GDM1 (cell line): ENCODE measurements at places on chromosomes 1 and 21.
A peak's percentile ranks its signal among the peaks of the same experiment; 100 is the strongest.

DNA sequence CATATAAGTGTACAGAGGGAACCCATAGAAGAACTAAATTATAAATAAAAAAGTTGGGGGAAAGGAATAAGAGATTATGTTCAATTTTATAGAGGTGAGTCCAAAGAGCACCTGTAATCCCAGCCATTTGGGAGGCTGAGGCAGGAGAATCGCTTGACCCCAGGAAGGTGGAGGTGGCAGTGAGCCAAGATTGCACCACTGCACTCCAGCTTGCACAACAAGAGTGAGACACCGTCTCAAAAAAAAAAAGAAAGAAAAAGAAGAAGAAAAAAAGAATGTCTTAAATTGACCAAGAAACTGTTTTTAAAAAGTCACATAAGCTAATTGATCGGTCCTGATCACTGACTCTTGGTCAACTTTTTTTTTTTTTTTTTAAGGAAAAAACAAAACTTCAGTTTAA is 19.1 kb upstream of the ATF3 start:
- no peak for DNase-seq

GRCh38 chr1:247370786-247371732 is 39.4 kb upstream of the ZNF496 start:
- DNase-seq = no peak

DNA sequence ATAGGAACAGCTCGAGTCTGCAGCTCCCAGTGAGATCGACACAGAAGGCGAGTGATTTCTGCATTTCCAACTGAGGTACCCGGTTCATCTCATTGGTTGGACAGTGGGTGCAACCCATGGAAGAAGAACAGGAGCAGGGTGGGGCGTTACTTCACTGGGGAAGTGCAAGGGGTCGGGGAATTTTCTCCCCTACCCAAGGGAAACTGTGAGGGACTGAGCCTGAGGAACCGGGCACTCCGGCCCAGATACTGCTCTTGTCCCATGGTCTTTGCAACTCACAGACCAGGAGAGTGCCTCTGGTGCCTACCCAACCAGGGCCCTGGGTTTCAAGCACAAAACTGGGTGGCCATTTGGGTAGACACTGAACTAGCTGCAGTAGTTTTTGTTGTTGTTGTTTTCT is 307.1 kb downstream of the AMY1C start:
- DNase-seq = no peak

- no peak for DNase-seq
Measured at GRCh38 chr1:201656311-201657032, 117.5 kb downstream of the NAV1 start.

- no peak for DNase-seq
Measured at GRCh38 chr21:43320526-43320925, 106.4 kb downstream of the SIK1 start.

DNA sequence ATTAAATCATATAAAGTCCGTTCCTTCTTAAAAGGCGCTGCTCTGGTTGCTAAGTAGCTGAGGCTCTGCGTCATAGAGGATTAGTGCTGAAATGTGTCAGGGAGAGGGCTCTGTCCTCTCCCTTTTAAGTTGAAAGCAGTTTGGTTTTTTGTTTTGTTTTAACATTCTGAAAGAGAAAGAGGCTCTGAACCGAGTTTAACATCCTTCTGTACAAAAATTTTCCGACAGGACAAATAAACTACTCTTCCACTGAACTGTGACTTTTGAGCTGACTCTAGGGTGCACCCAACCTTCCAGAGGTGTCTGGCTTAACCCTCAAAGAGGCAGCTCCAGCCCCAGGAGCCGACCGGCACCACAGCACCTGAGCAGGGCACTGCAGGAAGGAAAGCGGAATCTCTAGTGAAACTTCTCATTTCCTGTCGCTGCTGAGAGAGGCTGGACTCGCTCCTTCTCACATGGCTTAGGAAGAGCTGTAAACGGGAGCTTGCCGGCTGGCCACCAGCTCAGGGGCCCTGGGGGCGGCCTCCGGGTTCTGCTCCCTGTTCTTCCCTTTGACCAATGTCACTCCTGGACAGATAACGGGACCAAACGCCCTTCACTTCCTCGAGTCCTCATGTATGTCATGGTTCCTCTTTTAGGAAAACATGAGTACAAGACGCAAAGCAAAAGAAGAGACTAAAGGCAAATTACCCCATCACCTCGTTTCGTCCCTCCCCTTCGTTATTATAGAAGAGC is 1.2 kb downstream of the VAV3 start:
- DNase-seq = peak; percentile 47

GRCh38 chr21:29133796-29134195 is 3.4 kb downstream of the MAP3K7CL start:
- DNase-seq = no peak

- DNase-seq = no peak
Measured at GRCh38 chr1:61742620-61743430, 545 bp downstream of the PATJ start.

- DNase-seq = no peak
Measured at GRCh38 chr1:159924025-159924790, 1.1 kb downstream of the TAGLN2 start.

DNA sequence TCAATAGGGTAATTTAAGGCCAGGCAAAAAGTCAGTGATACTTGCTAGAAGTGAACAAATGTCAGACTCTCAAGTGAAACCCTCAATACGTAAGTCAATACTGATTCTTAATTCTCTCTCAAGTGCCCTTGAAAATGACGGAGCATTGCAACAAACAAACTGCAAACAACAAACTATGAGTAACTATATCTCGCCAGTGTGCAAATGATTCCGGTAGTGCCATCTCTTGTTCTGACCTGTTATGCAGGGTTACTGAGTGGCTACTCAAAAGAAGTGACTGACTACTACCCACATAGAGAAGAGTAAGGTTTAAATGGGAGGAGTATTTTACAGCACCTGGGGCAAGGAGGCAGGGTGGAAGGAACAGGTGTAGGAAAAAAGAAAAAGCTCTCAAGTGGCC is 1.6 kb downstream of the SLC19A2 start:
- no peak for DNase-seq

GRCh38 chr1:4170548-4171340 is 270.7 kb upstream of the C1orf174 start:
- no peak for DNase-seq

- no peak for DNase-seq
Measured at GRCh38 chr1:14439015-14439414, 159.5 kb upstream of the KAZN start.

GRCh38 chr1:231935856-231936255 is 309.3 kb downstream of the DISC1 start:
- DNase-seq = no peak

DNA sequence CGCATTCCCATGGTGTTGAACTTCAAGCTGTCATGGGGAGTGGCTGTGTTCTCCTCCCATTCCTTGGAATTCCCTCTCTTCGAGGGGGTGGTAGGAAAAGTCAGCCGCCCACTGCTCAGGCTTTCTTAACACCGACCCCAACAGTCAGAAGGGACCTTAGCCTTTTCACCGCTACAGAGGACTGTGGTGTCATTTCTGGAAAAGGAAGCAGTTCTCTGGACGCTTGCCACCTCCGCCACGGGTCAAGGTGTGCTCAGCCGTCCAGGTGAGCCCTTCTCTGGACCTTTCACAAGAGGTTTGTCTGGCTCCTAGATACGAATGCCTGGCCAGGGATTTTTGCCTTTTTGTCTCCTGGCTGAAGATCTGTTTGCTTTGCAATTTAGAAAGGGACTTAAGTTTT is 31.8 kb downstream of the CLIC6 start:
- DNase-seq = no peak

- DNase-seq = no peak
Measured at GRCh38 chr21:33682992-33683627, 40.8 kb downstream of the ITSN1 start.

DNA sequence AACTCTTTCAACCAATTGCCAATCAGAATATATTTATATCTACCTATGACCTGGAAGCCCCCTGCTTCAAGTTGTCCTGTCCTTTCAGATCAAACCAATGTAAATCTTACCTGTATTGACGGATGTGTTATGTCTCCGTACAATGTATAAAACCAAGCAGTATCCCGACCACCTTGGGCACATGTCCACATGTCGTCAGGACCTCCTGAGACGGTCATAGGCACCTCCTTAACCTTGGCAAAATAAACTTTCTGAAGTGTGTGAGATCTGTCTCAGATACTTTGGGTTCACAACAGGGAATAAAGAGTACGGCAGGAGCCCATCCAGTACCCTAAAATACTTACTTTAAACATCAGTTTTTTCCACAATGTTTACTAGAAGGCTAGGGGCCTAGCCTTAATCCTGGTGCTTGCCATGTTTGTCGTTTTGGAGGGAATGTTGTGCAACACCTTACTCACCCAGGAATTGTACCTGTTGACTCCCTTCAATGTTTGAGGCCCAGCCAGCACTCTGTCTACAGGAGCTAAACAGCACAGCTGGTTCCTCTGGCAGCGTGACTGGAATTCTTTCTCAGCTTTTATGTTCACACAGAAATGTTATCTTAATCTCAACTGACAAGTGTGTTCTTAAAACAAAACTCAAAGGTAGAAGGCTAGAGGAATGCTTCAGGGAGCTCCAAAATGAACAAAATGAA is 90.8 kb upstream of the USP25 start:
- DNase-seq = no peak

DNA sequence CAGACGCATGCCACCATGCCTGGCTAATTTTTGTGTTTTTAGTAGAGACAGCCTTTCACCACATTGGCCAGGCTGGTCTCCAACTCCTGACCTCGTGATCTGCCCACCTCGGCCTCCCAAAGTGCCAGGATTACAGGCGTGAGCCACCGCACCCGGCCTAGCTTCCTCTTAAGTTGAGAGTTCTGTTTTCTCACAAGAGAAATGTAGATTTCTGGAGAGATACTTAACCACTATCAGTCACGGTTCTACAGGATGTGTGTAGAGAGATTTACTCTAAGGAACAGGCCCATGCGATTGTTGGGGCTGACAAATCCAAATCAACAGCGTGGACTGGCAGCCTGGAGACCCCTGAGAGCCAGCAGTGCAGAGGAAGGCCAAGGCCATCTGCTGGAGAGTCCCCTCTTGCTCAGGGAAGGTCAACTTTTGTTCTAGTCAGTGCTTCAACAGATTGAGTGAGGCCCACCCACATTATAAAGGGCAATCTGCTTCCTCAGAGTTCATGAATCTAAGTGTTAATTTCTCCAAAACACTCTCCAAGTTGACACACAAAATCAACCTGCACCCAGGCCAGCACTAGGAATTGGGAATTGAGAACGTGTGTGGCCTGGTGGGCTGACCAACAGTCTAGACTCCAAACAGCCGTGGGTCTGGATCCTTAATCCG is 38.7 kb downstream of the CHAF1B start:
- no peak for DNase-seq

- DNase-seq = peak; percentile 86
Measured at GRCh38 chr1:44730741-44731512, at the start of gene RNU5D-1. TSS of gene RNU5D-1 (minus strand) at chr1:44731170.

DNA sequence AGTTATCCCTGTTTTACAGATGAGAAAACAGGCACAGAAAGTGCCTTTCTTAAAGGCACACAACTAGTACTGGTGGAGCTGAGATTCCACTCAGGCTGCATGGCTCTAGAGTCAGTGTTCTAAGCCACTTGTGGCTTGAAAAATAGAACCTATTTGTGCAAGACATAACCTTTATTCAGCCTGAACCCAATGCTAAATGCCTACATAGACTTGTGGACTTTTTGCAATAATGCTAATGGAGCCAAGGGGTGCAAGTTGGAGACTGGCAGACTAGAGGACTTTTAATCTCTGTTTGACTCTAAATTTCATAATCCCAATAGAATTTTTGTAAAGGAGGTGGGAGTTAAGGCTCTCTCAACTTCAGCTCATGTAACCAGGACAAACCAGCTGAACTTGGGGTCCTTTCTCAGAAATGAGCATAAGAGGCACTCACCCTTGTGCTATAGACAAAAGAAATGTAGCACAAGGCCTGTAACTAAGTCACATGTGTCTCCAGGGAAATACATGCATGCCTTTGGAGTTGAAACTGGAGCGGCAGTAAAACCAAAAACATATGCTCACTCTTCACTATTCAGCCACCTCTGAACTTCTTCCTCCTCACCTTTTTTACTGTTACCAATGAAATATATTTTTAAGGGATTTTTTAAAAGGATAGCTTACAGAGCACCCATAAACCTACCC is 43.0 kb upstream of the AK4 start:
- DNase-seq = no peak

GRCh38 chr1:201880928-201881571 is 7.6 kb upstream of the SHISA4 start:
- no peak for DNase-seq

DNA sequence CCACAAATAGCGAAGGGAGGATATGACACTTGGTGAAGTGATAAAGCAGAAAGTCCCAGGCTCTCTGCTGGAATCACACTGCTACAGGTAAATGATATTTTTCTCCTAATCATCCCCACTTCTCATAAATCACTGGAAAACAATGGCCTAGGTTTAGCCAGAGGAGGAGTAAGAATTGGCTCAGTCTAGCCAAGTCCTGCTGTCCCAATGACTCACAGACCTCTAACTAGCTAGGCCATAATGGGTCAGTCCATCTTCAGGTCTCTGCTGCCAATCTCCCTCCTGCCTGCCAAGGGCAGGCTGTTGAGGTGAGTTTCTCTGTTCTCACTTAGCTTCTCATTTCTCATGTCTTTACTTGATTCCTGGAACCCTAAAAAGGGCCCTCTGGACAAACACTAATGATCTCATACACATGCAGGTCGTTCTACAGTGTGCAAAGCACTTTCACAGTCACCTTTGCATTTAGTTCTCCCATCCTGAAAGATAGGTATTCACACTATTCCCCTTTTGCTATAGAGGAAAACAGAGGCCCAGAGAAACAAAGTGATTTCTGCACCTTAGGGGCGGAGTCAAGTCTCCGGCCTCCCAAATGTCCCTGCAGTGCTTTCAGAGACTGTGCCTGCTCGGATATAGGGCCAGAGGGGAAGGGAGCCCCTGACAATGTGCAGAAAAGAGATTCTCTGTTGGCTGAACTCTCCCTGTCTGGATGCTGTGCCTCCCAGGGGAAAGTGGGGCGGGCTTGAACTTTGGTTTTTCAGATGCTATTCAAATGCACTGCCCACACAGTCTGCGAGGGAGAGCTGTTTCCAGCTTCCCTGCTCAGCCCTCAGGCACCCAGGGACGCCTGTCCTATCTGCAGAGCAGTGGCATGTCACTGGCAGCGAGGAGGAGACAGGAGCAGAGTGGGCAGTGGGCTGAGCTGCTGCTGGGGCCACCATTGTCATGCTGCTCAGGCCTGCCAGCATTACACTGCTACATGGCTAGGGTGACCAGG is 3.9 kb upstream of the CDK18 start:
- no peak for DNase-seq

- no peak for DNase-seq
Measured at GRCh38 chr1:227947676-227948492, at the start of gene WNT9A. TSS of gene WNT9A (minus strand) at chr1:227947932. CDS start at chr1:227947887, 45 bp downstream.

DNA sequence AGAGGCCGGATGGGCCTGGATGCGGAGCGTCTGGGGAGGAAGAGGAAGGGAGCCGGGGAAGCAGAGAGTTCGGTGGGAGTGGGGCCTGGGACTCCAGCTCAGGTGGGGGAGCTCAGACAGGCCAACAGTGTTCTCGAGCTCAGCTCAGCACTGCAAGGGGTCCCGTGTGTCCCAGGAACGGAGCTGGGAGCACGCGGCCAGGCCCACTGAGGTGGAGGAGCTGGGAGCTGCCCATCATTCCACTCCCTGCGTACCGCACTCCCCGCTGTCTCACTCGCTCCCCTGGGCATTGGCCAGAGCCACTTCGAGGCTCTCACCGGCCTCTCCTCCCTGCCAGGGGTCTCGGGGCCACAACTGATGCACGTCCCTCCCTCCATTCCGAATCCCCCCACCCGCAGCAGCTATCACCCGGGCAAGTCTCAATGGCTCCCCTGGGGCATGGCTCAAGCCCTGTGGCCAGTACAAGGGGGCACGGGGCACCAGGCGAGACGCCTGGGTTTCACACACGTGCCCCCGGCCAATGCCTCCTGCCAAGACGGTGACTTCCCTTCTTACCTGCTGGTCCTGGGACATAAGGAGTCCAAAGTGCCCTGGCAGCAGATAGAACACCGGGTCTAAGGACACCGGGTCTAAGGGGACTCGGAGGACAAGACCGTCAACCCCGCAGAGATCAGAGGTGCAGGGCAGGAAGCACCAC is 30.3 kb upstream of the COL6A2 start:
- no peak for DNase-seq
